Mammary epithelial cell (primary cell): ENCODE measurements at places on chromosomes 12 and 14. TPM values are rescaled to one million over a fixed set of nuclear protein-coding genes. Genes with fewer than 3 reads are reported as not detected.

Gene TMCC3
- 9.3 TPM for polyA plus RNA-seq

Gene PTPRO
- polyA plus RNA-seq = 0.08 TPM

Gene FBXL14
- 6.6 TPM for polyA plus RNA-seq

Gene DNAJC22
- polyA plus RNA-seq = 0.03 TPM

Gene CIROP
- polyA plus RNA-seq = not detected

Gene DIO3
- not detected for polyA plus RNA-seq

Gene BDKRB1
- 3.7 TPM for polyA plus RNA-seq

Gene RNASE7
- polyA plus RNA-seq = 30.9 TPM
